ENCODE measurements at places on chromosomes 5 and 9.

DNA sequence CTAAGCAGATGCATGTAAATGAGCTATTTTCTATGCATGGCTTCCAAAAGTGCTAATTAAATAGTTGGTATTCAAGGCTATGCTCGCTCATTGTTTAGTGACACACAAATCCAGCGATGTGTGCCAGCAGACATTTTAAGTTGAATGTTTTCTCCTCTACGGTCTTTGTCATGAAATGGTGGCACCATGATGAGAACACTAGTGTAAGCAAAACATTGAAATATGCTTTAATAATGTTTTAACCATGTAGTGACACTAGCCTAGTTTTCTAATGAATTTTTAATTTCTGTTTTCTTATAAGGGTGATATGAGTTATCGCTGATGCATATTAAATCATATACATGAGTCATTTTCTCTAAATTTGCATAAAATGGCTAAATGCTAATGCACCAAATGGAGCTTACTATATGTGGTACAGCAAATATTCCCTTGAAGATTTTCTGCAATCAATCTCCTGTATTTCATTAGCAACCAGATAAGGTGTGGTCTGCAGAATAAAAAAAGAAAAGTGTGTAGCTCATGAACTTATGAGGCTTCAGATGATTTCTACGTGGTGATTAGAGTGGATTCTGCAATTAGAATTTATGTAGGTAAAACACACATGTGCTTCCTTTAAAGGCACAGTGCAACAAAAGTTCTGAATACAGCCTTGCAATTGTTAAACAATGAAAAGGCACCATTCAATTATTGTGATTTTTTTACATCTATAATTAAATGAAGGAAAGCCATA, 226.6 kb downstream of the MEF2C start:
- DNase-seq: no peak

DNA sequence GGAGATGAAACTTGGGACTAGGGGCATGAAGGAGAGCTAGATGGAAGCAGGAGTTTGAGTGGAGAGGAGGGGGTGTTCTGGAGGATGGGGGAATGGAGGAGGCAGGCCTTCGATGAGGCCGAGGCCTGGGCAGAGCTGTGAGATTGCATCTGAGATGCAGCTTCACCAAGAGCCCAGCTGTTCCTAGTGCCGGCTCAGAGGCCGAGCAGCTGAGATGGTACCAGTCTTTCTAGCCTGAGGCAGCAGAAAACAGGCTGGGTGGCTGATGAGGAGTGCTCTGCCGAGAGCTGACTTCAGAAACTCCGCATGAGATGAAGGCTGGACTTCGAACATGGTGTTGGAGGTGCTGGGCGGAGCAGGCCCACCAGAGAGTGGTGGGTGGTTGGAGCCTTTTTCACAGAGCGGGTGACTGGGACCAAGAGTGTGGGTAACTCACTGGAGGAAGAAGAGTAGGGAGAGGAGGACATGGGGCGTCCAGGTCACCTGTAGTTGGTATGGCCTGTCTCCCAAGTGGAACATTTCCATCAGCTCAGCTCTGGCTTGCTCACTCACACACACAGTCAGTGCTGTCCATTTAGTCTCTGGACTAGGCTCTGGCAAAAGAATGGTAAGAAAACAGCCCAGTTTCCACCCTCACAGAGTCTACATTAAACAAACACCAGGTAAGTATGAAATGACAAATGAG, 54.7 kb downstream of the TMOD1 start:
- DNase-seq: no peak

DNA sequence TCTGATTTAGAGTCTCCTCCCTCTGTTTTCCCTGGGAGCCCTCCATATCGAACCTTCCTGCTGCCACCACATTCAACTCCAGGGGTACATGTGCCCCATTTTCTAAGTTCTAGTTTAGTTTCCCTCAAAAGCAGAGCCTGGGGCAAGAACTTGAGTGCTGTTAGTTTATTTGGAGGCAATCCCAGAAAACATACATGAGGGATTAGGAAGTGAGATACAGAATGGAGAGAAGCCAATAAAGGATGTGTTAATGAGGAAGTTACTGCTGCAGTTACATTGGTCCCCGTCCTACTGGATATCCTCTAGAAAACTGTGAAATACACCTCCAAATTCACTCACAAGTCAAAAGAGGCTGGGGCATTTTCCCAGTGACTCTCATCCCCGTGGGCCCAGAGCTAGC, 159.4 kb upstream of the SMARCA2 start:
- no peak for DNase-seq

DNA sequence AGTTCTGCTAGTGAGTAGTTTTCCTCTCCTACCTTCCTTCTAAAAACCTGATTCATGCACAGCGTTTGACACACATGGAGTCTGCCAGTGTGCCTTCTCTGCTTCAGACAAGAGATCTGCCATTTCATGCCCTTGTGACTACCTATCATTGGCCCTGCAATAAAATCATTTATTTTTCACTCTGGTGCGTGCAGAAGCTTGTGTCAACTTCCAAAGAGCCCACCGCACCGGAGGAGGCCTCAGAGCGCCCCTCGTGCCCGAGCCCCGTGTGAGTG, 13.7 kb downstream of the HNRNPH1 start:
- no peak for DNase-seq
